ENCODE measurements at places on chromosomes 7 and 10. TPM values are rescaled to one million over a fixed set of nuclear protein-coding genes. Genes with fewer than 3 reads are reported as not detected.

DNA sequence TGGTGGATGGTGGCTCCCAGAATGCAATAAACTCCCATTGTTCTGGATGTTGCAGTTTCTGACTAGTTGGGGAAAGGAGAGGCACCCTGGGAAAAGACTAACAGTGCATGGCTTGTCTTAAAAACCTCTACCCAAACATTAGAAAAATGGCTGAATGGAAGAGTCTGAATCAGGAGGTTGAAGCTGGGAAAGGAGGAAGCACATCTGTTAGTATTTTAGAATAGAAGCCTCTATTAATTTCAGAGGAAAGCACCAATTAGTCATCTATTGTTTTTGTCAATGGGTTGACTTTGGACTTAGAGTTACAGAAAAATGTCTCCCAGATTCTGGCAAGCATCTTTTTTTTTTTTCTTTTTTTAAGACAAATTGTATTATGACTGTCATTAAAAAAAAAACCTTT is 56.1 kb upstream of the ELMO1 start:
- no peak for DNase-seq

DNA sequence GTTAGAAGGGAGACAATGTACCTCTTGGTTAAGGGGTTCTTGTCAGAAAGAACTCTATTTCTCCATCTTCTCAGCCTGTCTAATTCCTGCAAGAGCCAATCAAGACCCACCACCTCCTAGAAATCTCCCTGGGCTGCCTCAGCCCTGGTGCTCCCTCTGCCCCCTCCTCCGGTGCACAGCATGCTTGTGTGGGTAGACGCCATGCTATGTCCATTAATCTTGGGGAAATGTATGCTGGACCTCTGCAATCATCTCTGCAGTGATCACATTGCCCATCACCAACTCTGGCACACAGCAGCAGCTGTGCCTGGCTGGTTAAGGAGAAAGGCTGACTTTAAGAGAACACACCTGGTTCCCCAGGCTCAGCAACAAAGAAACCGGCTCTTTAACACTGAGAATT is 37.3 kb downstream of the SH3PXD2A start:
- DNase-seq, result no peak

DNA sequence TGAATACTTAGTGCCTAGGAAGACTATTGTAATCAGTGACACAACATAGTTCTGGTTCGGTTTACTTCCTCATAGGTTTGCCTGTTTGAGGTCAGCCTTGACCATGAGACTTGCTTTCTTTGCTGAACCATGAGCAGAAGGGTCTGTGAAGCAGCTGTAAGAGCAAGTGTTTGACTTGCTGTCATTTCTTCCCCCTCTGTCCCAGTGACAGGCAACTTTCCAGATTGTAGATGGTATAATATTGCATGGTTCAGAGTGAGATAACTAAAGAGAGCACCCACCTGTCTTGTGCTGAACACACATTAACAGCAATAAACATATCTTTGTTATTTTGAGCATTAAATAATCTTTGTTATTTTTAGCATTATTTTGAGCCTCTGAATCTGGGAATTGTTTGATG is 9.3 kb upstream of the RTKN2 start:
- no peak for DNase-seq

DNA sequence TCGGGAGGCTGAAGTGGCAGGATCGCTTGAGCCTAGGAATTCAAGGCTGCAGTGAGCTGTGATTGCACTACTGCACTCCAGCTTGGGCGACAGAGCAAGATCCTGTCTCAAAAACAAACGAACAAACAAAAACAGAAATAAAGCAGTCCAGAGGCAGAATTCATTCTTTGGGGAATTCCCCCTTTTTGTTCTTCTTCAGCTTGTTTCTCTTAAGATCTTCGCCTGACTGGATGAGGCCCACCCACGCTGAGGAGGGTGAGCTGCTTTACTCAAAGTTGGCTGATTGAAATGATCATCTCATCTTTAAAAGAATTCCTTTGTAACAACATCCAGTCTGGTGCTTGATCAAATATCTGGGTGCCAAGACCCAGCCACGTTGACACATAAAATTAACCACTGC is 10.7 kb downstream of the MRC1 start:
- DNase-seq, result no peak

DNA sequence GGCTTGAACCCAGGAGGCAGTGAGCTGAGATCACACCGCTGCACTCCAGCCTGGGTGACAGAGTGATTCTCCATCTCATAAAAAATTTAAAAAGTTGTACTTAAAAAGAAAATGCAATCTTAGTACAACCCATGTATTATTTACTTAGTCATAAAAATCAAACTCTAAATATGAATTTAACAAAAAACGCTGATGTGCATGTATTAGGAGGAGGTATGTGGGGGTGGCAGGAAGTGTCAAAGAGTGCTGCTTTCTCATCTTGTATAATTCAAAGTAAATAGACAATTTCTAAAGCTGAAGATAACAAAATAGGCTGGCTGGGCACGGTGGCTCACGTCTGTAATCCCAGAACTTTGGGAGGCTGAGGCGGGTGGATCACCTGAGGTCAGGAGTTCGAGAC is 81.0 kb upstream of the NRBF2 start:
- no peak for DNase-seq

GRCh38 chr7:117835016-117835664 is 38.1 kb downstream of the CTTNBP2 start:
- no peak for DNase-seq

GRCh38 chr10:63173468-63174232 is 40.5 kb downstream of the NRBF2 start:
- no peak for DNase-seq

DNA sequence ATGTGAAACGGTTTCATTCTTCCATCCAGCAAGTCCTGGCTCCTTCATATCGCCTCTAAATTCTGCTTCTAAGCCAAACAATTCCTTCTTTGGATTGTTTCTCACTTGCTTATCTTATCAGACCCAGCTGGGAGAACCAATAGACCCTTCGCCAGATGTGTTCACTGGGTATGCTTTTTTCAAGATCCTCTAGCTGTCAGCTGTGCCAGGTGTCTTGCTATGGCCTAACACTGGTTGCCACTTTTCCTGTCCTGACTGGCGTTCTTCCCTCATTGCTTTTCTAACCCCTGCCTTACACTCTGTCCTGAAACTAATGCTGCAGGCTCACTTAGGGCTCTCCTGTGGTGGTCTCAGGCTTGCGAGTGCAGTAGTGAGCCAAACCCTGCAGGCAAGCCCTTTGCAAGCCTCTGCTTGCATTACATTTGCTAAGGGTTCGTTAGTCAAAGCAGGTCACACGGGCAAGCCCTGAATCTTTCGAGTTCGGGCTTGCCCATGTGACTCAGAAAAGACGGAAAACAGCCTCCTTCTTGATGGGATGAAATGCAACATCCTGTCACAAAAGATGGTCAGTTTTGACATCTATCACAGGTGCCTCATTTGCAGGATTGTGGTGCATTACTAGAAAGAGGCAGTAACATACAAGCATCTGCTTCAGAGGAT is 92.8 kb downstream of the VWC2 start:
- DNase-seq, result no peak

DNA sequence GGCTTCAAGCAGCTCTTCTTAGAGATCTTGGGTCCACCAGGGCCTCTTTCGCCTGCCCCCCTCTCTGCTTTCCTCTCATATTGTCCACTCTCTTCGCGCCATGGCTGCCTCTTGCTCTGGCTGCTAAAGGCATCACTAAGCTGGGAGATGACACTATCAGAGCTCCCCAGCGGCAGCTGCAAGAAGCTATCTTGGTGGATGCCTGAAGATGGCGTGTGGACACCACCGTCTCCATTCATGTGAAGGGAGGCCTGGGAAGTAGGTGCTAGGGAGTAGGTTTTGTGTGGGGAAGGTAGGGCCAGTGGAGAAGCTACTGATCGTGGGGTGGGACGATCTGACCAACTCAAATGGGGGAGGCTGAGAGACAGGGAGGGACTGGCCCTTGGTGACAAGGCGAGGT is 45.9 kb upstream of the PDLIM1 start:
- no peak for DNase-seq

Gene ST8SIA6
- 0.24 TPM for total RNA-seq

Gene HOXA6
- total RNA-seq, result not detected

Gene C10orf71
- not detected for total RNA-seq

Gene PGAM1
- 304 TPM for total RNA-seq

Gene NXPH1
- total RNA-seq, result not detected

Gene CAPZA2
- 213 TPM for total RNA-seq

Gene WNT8B
- not detected for total RNA-seq

Measured in chondrocyte (in vitro differentiated cells).